Epithelial cell of proximal tubule (primary cell): ENCODE measurements at places on chromosomes 1 and 21. TPM values are rescaled to one million over a fixed set of nuclear protein-coding genes. Genes with fewer than 3 reads are reported as not detected.

GRCh38 chr1:22045604-22046228, 6.8 kb upstream of the CDC42 start:
- DNase-seq, result no peak

The LCK gene
- total RNA-seq, result 8.2 and 10.3 TPM in 2 replicates

The WNT9A gene
- 2.1 and 2.7 TPM in 2 replicates for total RNA-seq

DNA sequence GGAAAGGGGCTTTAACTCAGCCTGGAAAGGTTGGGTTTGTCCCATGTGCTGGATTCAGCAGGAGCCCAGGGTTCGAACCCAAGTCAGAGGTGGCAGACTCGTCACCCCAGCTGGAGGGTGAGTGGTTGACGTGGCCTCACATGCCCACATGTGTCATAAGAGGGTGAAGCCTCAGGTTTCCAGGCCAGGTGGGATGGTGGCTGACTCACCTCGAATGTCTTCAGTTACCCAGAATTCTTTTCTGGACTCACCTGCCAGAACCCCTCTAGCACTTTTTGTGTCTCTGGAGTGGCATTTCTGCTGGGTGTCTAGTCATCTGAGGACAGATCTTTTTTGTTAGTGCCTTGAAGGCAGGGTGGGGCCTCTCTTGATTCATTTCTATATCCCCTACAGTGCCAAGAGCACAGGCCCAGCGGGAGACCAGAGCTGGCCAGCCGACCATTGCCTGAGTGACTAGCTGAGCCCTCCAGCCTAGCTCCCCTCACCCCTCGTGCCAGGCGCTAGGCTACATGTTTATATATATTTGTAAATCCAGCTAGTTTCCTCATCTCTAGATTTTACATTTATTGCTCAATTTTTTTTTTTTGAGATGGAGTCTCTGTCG, 28.1 kb downstream of the IL6R start:
- no peak for DNase-seq

DNA sequence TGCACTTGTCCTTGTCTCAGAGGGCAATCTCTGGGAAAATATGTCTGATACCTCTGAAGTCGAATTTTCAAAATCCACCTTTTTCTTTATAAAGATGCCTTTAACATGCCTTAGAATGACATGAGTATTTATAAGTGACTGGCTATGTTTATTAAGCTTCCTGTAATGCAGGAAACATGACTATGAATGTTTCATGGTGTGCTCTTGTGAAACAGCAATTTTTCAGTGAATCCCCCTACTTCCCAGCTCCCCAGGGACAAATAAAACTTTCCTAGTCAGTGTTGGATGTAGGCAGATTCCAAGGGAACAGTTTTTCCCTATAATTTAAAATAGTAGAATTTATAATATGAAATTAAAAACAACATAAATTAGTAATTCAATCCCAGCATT, 437.0 kb downstream of the LMO4 start:
- DNase-seq, result no peak

- DNase-seq, result no peak
Measured at GRCh38 chr1:153525088-153525728, 10.6 kb downstream of the S100A6 start.

GRCh38 chr1:234963904-234964702, 164.5 kb downstream of the TOMM20 start:
- no peak for DNase-seq

GRCh38 chr1:93253516-93253915, 73.0 kb downstream of the CCDC18 start:
- DNase-seq, result no peak

- no peak for DNase-seq
Measured at GRCh38 chr1:31763671-31764311, 349 bp downstream of the ADGRB2 start.

- no peak for DNase-seq
Measured at GRCh38 chr1:158100498-158100897, 80.2 kb upstream of the CD1D start.

DNA sequence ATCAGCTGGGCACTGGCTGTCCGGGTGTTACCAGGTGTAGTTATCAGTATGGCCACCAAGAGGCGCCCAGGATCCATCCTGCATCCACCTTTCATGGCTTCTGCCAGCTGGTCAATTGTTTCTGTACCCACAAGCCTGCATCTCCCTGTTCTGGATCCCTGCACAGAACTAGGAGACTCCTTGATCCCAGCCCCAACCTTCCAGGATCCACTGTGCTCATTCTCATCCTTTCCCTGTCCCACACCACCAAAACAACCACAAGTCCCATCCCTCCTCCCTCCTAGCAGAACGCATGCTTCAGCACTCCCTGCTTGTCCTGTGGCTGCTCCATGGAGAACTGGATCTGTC, 27.2 kb upstream of the FOXE3 start:
- DNase-seq, result no peak

GRCh38 chr21:29654203-29654602, 285.6 kb downstream of the GRIK1 start:
- DNase-seq, result no peak

DNA sequence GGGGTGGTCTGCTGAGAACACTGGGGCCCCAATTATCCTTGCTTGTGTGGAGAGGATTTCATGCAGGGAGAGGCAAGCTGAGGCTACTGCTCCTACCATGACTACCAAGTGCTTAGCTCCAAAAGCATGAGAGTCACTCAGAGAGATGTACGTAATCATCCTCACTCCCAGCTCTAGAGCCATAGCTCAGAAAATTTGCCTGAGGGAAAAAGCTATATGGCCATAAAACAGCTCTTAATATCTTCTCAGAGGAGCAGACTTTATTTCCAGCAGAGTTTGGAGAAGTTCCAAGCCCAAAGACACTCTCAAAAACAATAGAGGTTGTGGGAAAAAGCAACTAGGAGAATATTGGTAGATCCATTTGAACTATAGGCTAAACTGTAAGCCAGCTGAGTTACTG, 106.4 kb upstream of the PBX1 start:
- DNase-seq, result no peak

GRCh38 chr1:21652101-21652936, 16.8 kb downstream of the RAP1GAP start:
- no peak for DNase-seq

- no peak for DNase-seq
Measured at GRCh38 chr21:35818597-35818996, 241.7 kb downstream of the SETD4 start.

The KIF14 gene
- total RNA-seq, result 13.7 and 13.9 TPM in 2 replicates

DNA sequence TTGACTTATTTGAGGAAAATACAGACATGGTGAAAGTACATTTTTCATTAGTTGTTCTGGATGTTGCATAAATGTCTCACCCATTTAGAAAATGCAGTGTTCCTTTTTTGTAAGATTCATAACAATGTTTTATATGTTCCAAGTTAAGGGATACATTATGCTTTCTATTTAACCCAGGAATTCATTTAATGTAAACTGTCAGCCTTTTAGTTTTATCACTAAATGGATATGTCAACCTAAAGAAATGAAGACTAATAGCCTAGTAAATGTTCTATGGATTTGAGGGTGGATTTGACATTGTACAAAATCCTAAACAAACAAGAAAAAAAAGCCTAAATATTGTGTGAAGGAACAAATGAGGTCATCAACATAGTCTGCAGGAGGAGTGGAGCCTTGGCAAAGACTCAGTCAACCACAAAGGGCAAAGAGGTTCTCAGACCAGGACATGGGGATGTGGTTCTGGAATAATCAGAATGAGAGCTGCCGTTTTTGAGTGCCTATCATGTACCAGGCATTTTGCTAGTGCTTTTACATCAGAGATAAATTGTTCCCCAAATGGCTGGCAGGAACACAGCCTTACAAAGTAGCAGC, 8.8 kb upstream of the INSL5 start:
- DNase-seq, result peak; percentile 18

GRCh38 chr1:243642936-243643335, 207.1 kb downstream of the AKT3 start:
- no peak for DNase-seq

GRCh38 chr21:33121715-33122475, 52.0 kb downstream of the OLIG1 start:
- DNase-seq, result no peak

The LCE2B gene
- total RNA-seq, result not detected in 2 replicates

The SEC16B gene
- total RNA-seq, result 0.17 and 0.29 TPM in 2 replicates

DNA sequence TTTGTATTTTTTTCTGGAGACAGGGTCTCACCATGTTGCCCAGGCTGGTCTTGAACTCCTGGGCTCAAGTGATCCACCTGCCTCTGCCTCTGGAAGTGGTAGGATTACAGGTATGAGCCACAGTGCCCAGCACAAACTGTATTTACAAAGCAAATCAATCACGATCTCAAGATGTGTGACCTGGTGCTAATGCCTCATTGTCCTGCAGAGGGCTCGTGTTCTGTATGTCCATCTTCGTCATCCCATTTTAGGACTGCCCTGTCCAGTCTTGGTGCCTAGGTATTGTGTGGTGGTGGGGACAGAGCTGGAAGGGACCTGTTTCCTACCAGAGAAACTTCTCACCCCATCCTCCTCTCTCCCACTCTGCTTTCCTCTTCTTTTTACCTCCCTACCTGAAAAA, 20.2 kb downstream of the PROK1 start:
- DNase-seq, result no peak

DNA sequence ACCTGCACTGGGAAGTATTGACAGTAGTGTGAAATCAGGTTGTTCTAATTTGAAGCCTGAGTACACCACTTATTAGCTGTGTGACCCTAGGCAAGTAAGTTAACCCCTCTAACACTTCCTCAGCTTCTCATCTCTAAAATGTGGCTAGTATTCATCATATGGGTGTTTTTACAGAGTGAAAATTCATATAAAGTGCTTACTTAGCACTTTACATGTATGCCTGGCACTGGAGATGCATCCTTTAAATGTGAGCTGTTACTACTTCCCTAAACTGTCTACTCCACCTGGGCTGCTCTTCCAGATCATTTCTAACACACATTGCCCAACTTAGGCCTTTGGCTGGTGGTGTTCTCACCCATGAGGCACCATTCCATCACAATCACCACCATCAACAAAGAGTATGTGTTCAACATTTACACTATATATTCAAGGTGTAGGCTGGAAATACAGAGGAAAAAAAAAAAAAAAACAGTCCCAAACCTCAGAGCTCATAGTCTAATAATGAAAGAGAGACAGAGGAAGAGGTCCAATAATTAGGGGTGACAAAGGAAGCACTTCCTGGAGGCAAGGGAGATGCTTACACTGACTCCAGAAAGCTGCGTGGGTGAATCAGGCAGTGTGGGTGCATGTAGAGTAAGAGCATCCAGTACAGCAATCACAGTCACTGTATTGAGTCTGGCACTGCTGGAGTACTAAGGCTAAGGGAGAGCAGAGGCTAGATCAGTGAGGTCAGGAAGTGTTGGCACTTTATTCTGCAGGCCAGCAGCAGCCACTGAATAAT, 3.6 kb downstream of the STX6 start:
- DNase-seq, result no peak

The NTRK1 gene
- not detected in 2 replicates for total RNA-seq
